Kidney (tissue), 22 donors: ENCODE measurements at places on chromosomes 5 and 9. TPM values are rescaled to one million over a fixed set of nuclear protein-coding genes. Genes with fewer than 3 reads are reported as not detected.

GRCh38 chr9:18274693-18275092 lies 199.3 kb upstream of the ADAMTSL1 start:
- peak; percentile 29 for DNase-seq

GRCh38 chr9:11653867-11654266 lies 1039.3 kb upstream of the TYRP1 start:
- DNase-seq: no peak

The ELP1 gene
- polyA plus RNA-seq: 12.9 TPM

- no peak for DNase-seq
These were observed 473.0 kb downstream of the EBF1 start for GRCh38 chr5:158626718-158627117.

The SLC6A3 gene
- polyA plus RNA-seq: 0.09 TPM

The PCDHA12 gene
- polyA plus RNA-seq: 1.1 TPM

DNA sequence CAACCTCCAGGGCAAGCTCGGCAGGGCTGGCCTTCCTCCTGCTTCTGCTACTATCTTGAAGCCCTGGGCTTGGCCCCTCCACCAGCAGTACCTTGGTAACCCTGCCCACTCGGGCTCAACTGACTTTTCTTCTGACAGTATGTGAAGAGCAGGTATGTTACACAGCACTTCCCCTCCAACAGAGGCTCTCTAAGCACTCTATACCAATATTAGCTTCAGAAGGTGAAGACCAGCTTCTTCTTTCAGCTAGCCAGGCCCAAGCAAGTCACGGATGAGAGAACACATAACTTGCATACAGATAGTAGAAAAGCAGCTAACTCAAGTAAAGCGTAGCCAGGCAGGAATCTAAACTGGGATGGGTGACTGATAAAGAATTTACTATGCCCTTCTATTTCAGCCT lies 64.3 kb downstream of the FEM1C start:
- DNase-seq: no peak

The PCDHGA10 gene
- 0.47 TPM for polyA plus RNA-seq

DNA sequence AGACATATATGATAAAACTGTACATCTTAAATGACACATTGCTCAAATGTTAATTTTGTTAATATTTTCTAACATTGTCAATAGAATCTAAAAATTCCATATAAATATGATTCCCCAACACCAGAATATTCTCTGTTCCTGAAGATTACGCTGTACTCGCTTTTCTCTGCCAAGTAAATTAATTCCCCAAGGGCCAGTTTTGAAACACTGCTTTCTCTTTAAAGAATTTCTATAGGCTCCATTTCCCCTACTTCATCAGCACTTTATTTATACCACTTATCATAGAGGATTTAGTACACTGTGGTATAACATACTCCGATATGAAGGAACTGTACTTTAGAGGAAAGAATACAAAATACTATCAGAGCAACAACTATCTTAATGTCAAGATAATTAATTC lies 101.4 kb upstream of the ACOT12 start:
- no peak for DNase-seq

The RHOBTB3 gene
- polyA plus RNA-seq: 22.5 TPM

The NKD2 gene
- polyA plus RNA-seq: 7.9 TPM

- DNase-seq: peak; percentile 17
These were observed 6.4 kb upstream of the PAIP1 start for GRCh38 chr5:43563321-43563720.

- DNase-seq: no peak
These were observed 385.0 kb upstream of the TRPC7 start for GRCh38 chr5:136750224-136750862.

DNA sequence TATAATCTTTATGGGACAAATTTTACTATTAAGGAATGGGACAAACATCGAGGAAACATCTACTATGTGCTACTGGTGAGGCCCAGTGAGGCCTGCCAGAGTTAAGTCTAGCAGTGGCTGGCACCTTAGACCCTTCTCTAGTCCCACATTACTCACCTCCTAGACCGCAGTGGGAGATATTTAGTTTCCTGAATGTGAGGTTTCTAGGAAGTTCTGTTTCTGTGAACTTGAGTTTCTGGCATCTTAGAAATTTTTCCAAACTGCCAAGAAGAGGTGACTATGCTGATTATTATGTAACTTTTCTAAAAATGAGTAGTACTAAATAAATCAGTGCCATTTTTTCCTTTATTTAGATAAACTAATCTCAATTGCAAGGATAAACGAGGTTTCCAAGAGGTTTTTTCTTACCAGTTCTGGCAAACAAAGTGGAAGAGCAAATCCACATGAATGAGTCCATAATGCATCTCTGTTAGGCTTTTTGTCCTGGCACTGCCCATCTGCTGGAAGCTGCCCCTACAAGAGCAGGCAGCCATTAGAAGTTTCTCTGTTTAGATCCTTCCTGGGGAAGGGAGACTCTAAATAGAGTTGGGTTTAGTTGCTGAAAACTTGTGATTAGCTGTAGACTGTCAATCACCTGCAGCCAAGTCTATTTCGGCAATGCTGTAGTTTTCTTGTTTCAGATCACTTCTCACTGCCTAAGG lies 348.7 kb downstream of the MAN2A1 start:
- DNase-seq: no peak

GRCh38 chr5:164119806-164120447 lies 614.5 kb downstream of the MAT2B start:
- DNase-seq: no peak

DNA sequence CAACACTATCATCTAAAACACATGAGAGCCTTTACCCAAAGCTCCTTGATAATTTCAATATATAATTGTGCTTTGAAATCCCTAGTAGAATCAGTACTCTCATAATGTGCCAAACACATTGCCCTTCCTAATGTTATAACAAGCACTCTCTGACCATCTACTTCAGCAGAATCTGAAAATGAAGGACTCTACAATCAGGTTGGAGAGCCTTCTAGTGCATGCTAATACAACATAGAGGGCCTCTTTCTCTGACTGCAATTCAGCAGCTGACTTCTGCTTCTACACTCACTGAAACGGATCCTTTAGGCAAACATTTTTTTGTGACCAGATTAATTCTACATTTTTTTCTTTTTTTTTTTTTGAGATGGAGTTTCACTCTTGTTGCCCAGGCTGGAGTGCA lies 155.6 kb downstream of the EPB41L4A start:
- DNase-seq: no peak

- no peak for DNase-seq
These were observed 15.9 kb upstream of the FANCC start for GRCh38 chr9:95333426-95333825.

DNA sequence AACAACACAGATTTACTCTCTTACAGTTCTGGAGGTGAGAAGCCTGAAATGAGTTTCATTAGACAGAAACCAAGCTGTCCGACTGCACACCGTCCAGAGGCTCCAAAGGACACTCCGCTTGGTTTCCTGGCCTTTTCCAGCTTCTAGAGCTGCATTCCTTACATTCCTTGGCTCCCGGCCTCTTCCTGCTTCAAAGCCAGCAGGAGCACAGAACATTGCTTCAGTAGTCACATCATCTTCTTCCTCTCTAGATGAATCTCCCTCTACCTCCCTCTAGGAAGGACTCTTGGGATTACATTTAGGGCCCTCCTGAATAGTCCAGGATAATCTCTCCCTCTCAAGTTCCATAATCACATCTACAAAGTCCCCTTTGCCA lies 213.3 kb downstream of the CDK5RAP2 start:
- DNase-seq: no peak
